Stimulated activated CD8-positive, alpha-beta memory T cell treated with anti-CD3 and anti-CD28 coated beads, Interleukin-2, amount 100 ng/mL, for 1 hour (primary cell): ENCODE measurements at places on chromosomes 12 and 14.

DNA sequence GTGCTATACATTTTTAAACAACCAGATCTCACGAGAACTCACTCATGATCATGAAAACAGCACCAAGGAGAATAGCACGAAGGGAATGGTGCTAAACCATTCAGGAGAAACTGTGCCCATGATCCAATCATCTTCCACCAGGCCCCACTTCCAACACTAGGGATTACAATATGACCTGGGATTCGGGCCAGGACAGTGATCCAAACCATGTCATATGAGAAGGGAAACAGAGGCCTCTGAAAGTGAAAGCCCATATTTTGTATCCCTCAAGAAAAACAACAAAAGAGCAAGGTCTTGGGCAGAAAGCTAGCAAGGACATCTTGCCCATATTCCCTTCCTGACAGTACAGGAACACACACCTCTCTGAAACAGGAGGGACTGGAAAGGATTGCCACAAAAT, 163.9 kb upstream of the VASH1 start:
- no peak for DNase-seq

DNA sequence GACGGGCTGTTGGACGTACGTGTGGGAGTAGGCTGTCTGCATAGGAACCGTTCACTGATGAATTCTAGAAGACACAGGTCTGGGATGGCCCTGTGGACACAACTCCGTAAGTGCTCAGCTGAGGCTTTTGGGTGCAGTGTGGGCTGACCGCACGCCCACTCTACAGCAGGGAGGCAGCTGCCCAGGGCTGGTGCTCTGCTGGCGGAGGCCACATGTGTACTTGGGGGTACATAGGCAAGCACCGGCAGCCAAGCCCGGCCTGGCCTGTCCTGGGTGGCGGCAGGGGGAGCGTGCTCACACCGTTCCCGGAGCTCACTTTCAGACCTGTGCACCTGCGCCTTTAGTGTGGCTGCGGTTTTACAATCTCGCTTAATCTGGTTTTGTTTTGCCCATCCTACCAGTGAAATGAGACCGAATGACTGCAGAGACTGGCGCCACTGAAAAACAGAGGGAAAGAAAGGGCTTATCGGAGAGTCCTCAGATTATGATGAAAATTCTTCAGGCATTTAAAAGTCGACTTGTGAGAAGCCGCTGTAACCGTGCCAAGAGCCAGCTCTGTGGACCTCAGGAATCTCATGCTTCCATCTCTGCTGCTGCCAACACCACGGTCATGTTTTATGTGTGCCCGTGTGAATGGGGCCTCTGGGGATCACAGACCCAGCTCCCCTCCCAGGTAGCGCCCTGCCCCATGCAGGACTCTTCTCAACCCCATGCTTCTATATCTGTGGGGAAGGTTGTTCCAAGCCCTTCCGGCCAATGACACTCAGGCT, 45.8 kb downstream of the SSH1 start:
- no peak for DNase-seq

DNA sequence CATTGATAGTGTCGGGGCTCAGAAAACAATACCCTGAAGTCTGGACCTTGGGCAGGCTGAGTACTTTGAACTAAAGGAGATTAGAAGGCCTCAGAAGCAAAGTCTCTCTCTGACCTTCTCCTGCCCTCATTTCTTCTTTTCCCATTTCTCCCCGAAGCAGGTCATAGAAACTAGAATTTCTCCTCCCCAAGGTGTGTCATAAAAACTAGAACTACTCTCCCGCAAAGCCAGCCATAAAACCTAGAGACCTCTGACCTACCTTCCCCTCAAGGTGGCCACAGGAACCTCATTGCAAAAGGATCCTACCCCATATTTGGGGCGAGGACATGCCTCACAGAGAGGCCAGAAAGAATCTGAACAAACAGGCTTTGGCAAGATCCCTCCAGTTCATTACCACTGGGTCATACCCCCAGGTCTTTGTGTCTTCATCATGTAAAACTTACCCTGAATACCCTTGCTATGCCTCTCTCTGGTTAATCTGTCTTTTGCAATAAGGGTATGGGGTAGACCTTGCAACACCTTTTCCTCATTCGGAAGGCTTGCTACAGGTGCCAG, 64.7 kb upstream of the ZFP36L1 start:
- no peak for DNase-seq

- DNase-seq, result no peak
Measured at GRCh38 chr12:119082496-119082895, 96.2 kb upstream of the HSPB8 start.

DNA sequence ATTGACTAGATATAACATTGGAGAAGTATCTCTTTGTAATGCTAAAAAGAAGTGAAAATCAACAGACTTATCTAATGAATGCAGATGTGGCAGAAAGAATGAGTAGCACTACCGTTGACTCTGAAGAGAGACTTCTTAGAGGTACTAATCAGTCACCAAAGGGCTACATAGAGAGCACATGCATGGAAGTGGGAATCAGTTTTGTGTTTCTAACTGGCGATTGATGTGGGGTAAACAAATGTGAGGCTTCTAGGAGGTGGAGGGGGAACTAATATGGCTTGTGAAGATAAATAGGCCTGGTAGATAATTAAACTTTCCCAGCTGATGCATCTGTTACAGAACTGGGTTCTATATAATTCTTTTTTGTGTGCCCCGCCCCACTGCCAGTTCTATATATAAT, 10.5 kb downstream of the COCH start:
- no peak for DNase-seq

- DNase-seq, result peak; percentile 65
Measured at GRCh38 chr12:25386831-25387731, 136.4 kb upstream of the KRAS start.

GRCh38 chr12:54689034-54689372, 40.8 kb upstream of the DCD start:
- no peak for DNase-seq

DNA sequence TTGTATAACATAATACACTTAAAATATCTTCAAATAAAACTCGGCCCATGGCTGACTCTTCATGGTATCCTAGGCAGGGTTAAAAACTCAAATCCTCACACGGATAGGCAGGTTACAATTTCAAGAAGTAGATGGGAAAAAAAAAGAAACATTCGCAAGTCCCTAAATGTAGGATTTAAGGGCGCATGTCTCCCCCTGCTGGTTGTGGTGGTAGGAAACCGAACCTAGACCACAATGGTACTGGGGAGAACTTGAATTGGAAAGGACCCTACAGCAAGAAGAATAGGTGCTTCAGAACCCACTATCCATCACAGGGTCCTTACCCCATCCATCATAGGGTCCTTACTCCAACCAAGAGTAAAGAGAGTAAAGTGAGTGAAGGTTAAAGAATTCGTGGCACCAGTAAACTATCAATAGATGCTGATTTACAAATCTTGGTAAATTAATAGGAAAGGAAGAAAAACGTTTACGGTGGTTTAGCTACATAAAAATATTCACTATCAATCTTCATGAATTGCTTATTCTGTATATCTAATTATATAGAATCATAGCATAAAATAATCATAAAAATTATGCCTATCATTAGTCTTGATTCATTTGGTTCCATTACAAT, 3.3 kb upstream of the CIPC start:
- peak; percentile 51 for DNase-seq

DNA sequence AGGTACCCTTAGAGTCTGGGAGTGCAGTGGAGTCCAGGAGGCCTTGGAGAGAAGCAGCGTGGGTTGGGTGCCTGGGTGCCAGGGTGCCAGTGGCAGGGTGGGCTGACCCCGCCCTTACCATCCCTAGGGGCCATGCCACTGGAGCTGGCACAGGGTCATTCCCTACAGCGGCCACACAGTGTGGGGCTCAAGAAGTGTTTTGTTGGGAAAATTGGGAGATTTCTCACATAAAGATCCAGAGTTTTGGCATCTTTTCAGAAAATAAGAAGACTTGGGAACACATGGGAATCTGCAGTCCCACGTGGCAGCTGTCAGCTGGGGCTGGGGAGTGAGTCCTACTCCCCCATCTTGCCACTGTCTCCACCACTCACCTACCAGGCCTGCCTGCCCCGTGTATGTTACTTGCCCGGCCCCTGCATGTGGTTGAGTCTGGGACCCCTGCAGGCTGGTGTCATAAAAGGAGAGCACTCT, 4.2 kb downstream of the VASH1 start:
- no peak for DNase-seq

GRCh38 chr12:212415-212714, 1.6 kb downstream of the SLC6A12 start:
- DNase-seq, result no peak

DNA sequence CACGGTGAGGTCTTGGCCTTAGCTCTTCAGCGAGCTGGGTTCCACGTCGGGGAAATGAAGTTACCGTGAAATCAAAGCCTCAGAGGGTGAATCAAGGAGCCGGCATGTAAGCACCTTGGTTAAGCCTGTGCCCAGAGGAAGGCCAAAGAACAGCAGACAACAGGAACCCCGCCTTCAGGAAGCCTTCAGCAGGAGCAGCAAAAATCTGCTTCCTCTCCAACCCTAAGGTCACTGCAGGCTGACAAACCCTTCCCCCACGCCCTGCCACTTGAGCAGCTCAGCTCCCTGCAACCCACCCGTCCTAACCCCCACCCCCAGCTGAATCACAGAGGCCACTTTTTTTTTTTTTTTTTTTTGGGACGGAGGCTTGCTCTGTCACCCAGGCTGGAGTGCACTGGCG, 72.9 kb upstream of the LTA4H start:
- DNase-seq, result no peak

DNA sequence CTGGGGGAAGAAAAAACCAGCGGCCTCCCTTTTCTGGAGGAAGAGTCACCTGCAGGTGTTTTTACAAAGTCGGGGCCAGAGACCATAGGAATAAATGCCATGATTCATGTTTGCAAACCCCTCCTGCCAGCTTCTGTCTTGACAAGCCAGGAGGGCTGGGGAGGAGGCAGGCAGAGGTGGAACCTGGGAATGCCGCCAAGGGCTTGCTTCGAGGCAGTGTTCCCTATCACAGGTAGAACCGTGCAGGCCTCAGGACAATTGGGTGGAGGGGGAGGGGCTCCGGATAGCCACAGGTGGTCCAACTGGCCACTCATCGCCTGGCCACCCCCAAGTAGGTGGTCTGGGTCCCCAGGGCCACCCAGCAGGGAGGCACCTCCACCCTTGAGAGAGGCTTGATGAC, 14.2 kb upstream of the DLK1 start:
- DNase-seq, result no peak

DNA sequence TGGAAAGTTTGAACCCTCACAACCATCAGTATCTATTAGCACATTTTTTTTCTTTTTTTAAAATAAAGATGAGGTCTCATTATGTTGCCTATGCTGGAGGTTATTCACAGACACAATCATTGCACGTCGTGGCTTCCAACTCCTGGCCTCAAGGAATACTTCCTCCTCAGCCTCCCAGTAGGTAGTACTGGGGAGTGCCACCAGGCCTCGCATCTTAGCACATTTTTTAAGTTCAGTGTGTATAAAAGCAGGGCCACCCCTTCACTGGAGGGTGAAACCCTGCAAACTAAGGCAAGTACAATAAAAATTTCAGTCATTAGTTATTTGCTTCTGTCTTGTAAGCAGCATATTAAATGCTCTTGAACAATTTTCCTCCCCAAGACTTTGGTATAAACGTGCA, 114.2 kb upstream of the SINHCAF start:
- no peak for DNase-seq

DNA sequence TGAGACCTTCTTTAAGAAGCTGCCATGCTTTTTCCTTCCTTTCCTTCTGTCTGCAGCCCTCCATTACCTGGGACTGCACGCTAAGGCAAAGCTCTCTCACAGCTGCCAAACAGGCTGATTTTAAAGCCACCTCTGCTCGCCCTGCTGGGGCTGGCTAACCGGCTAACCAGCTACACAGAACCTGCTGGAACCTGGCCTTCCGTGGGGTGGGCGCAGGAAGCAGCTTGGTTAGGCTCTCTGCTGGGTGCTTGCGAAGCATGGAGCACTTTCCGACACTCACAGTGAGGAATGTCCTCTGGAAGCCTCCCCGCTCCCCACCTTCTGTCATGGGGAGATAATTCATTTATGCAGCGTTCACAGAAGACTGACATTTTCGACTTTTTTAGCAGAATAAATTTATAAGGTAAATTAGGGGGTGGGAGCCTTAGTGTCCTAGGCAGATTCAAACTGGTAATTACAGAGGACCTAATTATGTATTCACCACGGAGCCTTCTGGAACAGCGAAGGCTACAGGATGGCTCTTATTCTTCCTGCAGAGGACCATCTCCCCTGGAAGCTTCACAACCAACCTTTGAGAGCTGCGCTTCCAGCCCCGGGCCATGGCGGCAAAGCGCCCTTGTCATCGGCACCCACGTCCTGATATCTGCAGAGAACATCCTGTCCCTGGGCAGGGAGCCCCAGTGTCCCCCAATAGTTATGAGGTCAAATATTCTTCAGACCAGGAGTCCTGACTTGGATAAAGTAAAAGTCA, 12.4 kb upstream of the BCL11B start:
- no peak for DNase-seq

- no peak for DNase-seq
Measured at GRCh38 chr14:75383721-75384120, 44.1 kb upstream of the JDP2 start.

DNA sequence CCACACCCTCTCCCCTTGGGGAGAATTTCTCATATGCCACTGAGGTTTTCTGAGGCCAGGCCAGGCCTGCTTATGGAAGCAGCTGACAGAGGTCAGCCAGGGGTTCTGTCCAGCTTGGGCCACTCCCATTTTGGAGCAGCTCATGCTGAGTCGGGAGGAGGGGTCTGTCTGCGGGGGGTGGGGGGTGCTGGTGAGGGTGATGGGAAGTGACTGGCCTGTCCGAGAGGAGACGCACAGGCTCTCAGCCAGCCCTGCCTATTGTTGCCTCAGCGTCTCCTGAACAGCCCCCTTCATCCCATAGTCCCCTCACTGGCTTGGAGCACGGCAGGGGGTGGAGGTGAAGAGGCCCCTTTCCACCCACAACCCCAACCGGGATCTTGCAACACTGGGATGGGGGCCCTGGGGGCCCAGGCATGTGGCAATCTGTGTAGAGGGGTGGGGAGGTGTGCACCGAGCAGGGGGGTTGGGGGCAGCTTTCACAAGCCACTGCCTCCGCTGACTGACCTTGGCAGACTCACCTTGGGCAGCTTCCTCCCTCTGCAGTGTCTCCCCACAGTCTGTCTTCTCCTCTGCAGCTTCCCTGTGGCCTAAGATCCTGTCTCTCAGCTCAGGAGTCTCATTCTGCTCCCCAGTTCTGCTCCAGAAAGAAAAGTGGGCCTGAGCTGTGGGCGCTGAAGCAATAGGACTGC, 5.5 kb downstream of the CEBPE start:
- no peak for DNase-seq

DNA sequence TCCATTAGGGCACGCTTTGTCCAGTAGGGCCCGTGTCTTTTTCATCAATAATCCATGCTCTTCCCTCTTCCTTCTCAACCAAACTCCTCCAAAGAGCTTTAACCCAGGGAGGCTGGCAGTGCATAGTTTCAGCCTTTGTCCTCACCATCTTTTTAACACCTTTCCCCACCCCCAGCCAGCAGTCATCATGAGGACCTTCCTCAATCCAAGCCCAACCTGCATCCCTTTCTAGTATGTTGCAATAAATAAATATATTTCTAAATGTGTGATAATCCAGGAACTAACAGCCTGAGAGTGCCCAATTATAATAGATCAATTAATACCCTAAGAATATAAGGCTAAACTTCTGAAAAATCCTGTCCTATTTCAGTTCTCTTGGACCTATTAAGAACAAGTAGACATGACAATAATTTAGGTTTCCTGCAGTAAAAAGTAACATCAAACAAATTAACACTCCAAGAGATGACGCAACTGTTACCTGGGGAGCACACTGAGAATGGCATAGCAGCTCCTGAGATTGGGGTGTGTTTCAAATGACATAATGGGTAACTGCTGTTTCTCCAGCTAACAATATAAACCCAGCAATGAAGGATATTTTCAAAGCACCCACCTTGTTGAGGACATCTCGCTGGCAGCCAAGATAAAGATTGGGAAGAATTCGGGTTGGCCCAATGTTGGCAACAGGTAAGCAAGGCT, 62.6 kb downstream of the DUSP16 start:
- DNase-seq, result no peak

- DNase-seq, result no peak
Measured at GRCh38 chr12:120684523-120684932, 2.4 kb upstream of the MLEC start.
